NCI-H69 (cell line): ENCODE measurements at places on chromosomes 2 and 18.
A peak's percentile ranks its signal among the peaks of the same experiment; 100 is the strongest.

DNA sequence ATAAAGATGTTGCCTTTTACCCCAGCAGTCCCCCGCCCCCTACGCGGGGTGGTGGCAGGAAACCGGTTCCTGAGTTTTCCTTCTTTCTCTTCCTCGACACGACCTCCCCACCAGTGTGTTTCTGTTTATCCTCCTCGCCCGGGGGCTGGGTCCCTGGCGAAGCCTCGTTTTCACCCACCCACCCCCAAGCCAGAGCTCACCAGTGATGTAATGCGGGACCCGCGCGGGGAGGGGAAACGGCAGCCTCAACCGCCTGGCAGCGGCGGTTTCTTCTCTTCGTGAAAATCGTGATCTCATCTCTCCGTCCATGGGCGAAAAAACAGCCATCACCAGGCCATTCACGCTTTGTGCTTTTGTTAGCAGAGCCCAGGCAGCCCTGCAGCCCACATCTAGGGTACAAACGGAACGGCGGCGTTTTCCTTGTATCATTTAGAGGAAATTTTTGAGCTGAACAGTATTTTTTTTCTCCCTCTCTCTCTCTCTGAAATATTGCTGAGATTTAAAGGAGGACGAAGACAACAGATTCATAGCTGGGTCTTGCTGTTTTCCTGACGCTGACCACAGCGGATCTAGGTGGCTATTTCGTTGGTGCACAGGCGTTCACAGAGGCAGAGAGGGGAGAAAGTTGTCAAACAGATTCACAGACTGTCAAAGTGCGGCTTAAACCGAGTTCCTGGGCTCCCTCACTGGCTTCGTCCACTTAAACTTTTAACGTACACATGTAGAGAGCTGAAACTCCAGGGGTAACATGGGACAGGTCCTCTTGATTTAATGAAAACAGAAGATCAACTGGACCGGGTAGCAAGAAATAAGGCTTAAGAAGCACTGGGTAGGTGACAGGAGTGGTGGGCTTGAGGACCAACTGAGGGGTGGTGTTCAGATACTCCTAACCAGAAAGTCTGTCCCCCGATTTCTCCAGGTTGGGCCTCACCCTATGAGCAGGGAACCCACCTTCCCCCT is 21.9 kb upstream of the PAX3 start:
- DNase-seq, result peak; percentile 4

GRCh38 chr18:79374408-79375171 is 21.1 kb upstream of the NFATC1 start:
- no peak for DNase-seq

- no peak for DNase-seq
These were observed 127.3 kb downstream of the MGAT5 start for GRCh38 chr2:134381141-134381540.

DNA sequence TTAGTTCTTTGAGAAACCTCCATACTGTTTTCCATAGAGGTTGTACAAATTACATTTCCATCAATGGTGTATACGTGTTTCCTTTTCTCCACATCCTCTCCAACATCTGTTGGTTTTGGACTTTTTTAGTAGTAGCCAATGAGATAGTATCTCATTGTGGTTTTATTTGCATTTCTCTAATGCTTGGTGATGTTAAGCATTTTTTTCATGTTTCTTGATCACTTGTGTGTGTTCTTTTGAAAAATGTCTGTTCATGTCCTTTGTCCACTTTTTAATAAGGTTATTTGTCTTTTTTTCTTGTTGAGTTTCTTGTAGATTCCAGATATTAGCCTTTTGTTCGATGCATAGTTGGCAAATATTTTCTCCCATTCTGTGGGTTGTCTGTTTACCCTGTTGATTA is 392.3 kb upstream of the ZEB2 start:
- no peak for DNase-seq

DNA sequence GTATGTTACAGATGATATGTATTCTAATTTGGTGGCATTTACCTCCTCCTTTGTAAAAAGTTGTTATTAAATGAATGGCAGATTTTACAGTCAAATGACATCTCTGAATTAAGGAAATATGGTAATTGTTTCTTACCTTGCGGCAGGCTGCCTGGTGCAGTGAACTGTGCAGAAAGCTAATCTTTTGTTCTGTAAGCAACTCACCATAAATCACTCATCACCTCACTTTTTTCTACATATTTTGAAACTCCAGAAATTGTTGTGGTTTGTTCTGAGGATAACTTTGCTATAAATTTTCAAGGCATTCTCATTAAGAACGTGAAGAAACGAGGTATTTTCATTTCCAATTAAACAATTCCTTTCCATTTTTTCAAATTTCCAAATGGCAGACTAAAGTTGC is 52.7 kb downstream of the ST6GAL2 start:
- DNase-seq, result peak; percentile 10

- no peak for DNase-seq
These were observed 37.5 kb upstream of the SESTD1 start for GRCh38 chr2:179302149-179302548.

DNA sequence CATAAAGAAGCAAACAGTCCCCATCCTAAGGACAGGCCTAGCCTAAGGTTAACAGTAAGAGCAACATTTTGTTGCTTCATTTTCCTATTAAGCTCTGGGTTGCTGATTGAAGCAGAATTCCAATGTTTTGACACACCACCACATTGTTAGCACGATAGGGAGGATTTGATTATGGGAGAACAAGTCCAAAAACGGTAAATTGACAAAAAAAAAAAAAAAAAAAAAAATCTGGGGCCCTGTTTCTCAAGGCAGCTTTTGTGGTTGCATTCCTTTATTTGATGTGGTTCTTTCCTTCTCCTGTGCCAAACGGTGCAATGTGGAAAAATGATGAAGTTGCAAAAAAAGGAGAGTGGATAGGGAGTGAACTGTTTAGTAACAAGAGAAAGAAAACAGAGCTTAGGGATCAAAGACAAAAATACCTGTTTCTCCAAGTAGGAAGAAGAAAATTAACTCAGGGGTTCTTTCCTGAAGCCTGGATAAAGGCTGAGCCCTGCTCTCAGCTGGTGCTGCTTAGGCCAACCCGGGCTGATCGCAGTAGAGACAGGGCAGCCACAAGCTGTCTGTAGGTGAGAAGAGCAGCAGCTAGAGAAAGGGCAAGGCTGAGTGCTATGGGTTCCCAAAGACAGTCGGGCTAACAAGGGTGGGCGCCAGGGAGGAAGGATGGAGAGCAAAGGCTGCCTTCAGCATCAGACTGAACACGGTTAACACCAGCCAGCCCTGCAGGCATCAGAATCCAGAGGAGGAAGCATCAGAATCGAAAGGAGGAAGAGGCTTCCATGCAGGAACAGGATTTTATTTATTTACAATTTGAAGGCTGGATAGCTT is 167.8 kb upstream of the FOSL2 start:
- no peak for DNase-seq

DNA sequence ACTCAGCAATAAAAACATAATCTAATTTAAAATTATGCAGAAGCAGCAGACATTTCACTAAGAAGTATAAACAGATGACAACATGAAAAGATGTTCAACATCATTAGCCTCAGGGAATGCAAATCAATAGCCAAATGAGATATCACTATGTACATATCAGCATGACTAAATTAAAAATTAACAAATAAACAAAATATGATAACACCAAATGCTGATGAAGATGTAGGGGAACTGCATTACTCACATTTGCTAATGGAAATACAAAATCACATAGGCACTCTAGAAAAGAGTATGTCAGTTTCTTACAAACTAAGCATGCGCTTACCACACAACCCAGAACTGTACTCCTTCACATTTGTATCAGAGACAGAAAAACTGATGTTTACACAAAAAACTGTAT is 487.2 kb upstream of the REG3G start:
- DNase-seq, result no peak

GRCh38 chr2:116510117-116510671 is 1304.3 kb upstream of the DDX18 start:
- DNase-seq, result peak; percentile 82

- no peak for DNase-seq
These were observed 639.8 kb downstream of the TMEM182 start for GRCh38 chr2:103401621-103402020.

GRCh38 chr2:135657806-135658582 is 83.7 kb upstream of the UBXN4 start:
- no peak for DNase-seq

DNA sequence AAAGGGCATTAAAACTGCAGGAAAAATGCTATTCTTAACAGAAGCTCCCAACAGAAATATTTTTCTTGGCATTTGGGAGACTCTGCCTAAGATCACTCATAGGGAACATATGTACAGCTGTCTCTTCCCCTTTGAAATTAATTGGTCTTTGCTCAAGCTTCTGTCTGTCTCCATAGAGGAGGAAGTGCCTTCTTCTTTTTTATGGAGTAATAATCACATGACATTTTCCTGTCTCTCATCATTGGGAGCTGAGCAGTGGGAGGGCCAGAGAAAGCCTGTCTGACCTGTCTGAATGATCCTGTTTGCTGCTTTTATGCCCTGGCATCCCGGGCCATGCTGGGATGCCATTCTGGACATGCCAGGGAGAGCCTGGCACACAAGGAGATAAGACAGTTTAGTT is 145.6 kb downstream of the AQP4 start:
- DNase-seq, result no peak

DNA sequence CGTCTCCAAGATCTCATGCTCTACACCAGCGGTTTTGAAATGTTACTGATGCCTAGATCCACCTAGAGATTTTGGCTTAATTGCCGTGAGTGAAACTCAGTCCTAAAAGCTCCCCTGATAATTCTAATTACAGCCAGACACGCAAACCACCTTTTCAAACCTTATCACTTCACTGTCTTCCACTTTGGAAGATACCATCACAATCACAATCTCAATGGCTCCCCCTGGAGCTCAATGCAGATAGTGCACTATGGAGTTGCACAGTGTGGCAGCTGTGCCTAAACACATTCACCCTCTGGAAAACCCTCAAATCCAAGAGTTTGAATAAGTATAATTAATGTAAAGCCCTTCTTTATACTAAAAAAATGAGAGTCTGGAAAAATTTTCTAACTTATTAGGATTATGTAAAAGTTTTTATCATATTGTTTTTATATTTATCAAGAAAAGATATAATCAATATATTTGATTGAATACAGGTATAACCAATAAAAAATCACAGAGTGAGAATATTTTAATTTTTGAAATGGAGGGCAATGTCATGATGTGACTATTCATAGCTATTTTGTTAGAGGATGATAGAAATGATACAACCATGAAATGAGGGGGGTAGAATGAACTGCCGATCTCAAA is 102.9 kb upstream of the SLC8A1 start:
- DNase-seq, result peak; percentile 70

GRCh38 chr2:112679484-112679883 is 33.7 kb downstream of the SLC20A1 start:
- peak; percentile 51 for DNase-seq

GRCh38 chr18:56374007-56374655 is 264.3 kb downstream of the TXNL1 start:
- peak; percentile 74 for DNase-seq

GRCh38 chr2:86297382-86298147 is 39.9 kb downstream of the REEP1 start:
- DNase-seq, result peak; percentile 6

DNA sequence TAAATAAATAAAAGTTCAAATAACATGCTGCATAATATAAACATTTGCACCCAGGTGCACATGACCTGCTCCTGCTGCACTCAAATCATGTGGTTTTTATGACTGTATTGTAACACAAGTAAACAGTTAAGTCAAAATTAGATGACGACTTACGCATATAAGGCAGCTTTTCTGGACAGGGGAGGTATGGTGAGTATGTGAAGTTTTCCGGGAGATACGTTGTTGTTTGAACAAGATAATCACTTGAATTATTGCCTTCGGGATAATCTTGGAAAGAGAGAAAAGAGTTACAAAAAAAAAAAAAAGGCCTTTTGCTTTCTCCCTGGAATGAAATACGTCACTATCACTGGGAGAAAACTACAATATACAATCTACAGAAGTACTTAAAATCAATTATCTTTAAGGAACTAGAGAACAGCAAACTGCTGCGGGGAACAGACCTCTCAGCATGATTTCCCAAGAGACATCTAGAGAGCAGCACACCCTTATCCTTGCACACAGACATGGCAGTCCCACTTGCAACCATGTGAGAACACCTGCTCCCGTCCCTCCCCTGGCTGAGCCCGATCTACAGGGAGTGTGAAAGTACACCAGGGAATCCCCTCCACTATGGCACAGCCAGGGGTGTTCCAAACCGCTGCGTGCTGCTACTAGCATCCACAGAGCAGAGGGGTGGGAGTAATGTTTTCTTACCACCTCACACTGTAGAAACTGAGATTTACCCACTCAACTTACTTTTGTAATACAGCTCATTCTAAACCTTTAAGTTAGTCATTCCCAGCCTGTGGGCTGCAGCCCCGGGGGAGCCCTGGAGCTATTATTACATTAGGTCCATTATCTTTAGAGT is 26.3 kb downstream of the B4GALT6 start:
- DNase-seq, result peak; percentile 99

DNA sequence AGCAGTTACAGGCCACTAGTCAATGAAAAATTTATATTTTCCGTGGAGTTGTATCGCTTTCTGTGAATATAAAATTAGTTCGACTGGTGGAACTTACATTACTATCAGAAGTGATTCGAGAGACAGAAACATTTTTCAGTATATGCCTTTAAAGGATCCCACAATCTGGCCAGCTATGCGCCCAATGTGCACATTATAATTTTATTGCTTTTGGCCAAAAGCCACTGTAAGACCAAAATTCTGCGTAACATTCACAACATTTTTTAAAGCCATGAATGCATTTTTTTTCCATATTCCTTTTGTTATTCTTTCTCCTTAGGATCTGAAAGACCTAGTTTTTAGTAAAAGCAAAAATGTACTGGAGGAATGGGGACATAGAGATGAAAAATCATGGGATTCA is 131.0 kb upstream of the CHAC2 start:
- no peak for DNase-seq

DNA sequence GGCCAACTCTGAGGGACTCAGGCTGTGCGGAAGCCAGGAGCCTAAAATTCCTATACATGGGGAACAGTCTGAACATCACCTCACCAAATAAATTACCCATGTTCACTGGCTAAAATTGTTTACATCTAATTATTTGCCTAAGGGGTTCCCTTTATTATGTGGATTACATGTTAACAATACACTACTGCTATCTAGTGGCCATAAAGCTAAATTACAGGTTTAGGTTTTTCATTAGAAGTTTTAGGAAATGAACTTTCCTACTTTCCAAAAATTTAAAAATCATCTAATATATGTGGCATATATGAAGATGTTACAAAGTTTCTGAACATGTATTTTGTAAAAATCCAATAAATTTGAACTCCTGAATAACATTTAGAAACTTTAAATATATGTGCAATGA is 40.3 kb downstream of the PLA2R1 start:
- peak; percentile 1 for DNase-seq

GRCh38 chr2:101076581-101076980 is 74.5 kb downstream of the RPL31 start:
- no peak for DNase-seq

GRCh38 chr2:64487256-64488049 is 33.5 kb downstream of the LGALSL start:
- peak; percentile 55 for DNase-seq

- DNase-seq, result no peak
These were observed 80.2 kb downstream of the ASAP2 start for GRCh38 chr2:9286554-9287399.

GRCh38 chr2:10371441-10372196 is 68.9 kb downstream of the HPCAL1 start:
- no peak for DNase-seq
